GM23338 (cell line): ENCODE measurements at places on chromosomes 3 and 15. TPM values are rescaled to one million over a fixed set of nuclear protein-coding genes. Genes with fewer than 3 reads are reported as not detected.

DNA sequence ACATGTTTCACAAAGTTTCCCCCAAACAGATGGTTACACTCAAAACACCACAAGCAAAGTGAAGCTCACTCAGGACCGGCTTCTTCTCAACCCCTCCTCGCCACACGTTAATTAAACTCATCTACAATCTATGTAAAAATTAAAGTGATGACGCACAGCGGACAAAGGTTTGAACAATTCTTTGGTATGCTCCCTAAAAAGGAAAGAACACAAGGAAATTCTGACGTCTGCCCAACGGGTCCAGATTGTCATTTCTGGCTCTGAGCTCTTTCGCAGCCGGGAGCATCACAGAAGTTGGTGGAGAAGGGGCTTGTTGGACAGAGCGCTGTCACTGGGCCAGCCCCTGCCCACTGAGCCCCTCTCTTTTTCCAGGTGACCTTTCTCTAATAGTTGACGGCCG is 173.7 kb upstream of the CHRNA7 start:
- H3K27me3 ChIP-seq = no peaks in the 10 kb centered on the region
- no peaks in the 10 kb centered on the region for H3K36me3 ChIP-seq
- H3K4me1 ChIP-seq = no peaks in the 10 kb centered on the region
- no peak for DNase-seq
- no peak overlapping the region for H3K4me3 ChIP-seq

TMEM62 gene
- 2.2 and 3.4 TPM in 2 replicates for polyA plus RNA-seq

DNA sequence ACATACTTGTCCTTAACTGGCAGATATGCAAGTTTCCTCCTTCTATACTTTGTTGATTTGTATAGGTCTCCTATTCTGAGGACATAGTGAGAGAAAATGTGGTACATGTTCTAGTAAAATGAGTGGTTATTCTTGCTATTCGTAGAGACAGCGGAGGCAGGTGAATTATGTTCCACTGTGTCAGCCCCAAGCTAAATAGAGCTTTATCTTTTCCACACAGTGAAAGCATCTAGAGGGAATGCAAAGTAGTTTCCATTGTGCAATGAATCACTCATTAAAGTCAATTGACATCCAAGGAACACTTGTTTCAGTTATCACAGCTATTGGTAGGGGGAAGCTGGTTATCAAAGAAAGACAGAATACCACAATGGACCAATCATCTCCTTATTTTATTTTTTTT is 262.4 kb downstream of the NLGN1 start:
- H3K4me3 ChIP-seq = no peak overlapping the region
- DNase-seq = no peak
- H3K27ac ChIP-seq = no peak overlapping the region
- peaks cover 5% of the 10 kb centered on the region for H3K4me1 ChIP-seq

- H3K4me1 ChIP-seq = peaks cover 4% of the 10 kb centered on the region; the same call in 1 of the 2 replicates
- DNase-seq = no peak
Measured at GRCh38 chr3:172279191-172279640, 169.0 kb downstream of the GHSR start.

DNA sequence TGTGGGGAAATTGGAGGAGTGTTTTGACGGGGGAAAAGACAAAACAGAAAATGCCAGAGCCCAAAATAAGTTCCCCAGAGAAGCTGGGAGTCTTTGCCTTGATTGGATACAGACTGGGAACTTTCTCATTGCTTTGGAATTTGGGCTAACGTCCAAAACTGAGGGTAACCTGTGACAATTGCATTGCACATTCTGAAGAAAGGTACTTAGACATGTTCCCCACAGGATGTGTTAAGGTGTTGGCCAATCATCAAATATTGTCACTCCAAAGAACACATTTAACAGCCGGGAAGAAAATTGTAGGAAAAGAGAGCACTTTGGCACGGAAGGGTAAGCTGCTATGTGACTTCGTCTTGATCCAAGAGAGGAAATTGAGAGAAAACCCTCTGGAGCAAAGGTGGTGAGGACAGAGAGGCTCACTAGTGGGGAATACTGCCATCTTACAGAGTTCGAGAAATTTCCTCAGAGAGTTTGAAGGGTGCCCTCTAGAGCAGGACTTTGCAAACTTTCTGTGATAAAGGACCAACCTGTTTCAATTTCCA is 619.5 kb upstream of the TBL1XR1 start:
- H3K36me3 ChIP-seq = no peaks in the 10 kb centered on the region
- DNase-seq = no peak
- no peaks in the 10 kb centered on the region for H3K4me1 ChIP-seq
- H3K27ac ChIP-seq = no peak overlapping the region
- no peak overlapping the region for H3K4me3 ChIP-seq

SNTN gene
- 0.70 TPM in 1 of 2 replicates, not detected in the other for polyA plus RNA-seq

- H3K27ac ChIP-seq = no peak overlapping the region
- DNase-seq = peak; percentile 90
- no peak overlapping the region for H3K4me3 ChIP-seq
Measured at GRCh38 chr15:45205192-45205591, 17.4 kb upstream of the SHF start.

TPRG1 gene
- polyA plus RNA-seq = 0.26 and 0.74 TPM in 2 replicates

- H3K27ac ChIP-seq = no peak overlapping the region
- peak; percentile 90 for DNase-seq
- no peaks in the 10 kb centered on the region for H3K36me3 ChIP-seq
- H3K4me3 ChIP-seq = no peak overlapping the region
- no peaks in the 10 kb centered on the region for H3K27me3 ChIP-seq
- H3K4me1 ChIP-seq = no peaks in the 10 kb centered on the region
Measured at GRCh38 chr3:11944052-11944673, 60.0 kb upstream of the SYN2 start.

- no peaks in the 10 kb centered on the region for H3K36me3 ChIP-seq
- peaks cover 3% of the 10 kb centered on the region; the same call in 1 of the 2 replicates for H3K4me1 ChIP-seq
- H3K27ac ChIP-seq = no peak overlapping the region
- peak; percentile 94 for DNase-seq
Measured at GRCh38 chr15:85865070-85865684, 70.5 kb upstream of the KLHL25 start.

GRCh38 chr3:29977360-29977759 is 629.0 kb upstream of the TGFBR2 start:
- peaks cover 24% of the 10 kb centered on the region for H3K4me1 ChIP-seq
- H3K36me3 ChIP-seq = no peaks in the 10 kb centered on the region
- no peak for DNase-seq
- H3K4me3 ChIP-seq = no peak overlapping the region
- no peak overlapping the region for H3K27ac ChIP-seq
- no peaks in the 10 kb centered on the region for H3K27me3 ChIP-seq

DNA sequence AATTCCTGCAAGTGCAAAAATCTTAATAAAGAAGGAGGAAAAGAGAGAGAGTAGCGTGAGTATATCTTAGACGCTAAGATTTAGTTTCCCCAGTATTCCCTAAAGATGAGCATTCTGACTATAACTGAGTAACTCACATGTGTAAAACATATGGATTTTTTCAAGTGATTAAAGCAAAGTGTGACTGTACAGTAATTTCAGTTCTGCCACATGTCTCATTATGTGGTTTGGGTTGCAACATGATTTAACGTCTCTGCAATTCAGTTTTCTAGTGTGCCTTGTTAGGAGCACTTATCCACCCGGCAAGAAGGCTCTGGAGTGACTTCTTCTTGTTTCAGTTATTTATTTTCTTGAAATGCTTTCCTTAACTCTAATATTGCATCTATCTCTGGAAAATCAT is 514.1 kb downstream of the ROBO1 start:
- H3K27ac ChIP-seq = no peak overlapping the region
- H3K36me3 ChIP-seq = no peaks in the 10 kb centered on the region
- no peaks in the 10 kb centered on the region for H3K27me3 ChIP-seq
- no peak overlapping the region for H3K4me3 ChIP-seq

GCSAM gene
- 0.73 and 0.86 TPM in 2 replicates for polyA plus RNA-seq

DNA sequence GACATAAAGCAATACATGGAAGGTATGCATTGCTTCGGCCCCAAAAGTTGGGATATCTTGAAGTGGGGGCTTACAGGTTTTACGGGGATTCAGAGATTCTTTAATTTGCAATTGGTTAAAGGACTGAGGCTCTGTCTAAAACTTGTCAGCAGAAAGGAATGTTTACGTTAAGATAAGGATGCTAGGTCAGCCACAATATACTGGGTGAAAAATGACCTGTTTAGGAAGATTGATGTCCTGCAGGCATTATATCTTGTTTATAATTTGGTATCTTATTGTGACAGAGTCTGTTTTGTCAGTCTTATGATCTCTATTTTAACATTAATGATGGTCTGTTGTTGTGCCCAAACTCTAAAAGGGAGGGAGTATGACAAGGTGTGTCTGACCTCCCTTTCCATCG is 15.3 kb upstream of the CCNDBP1 start:
- peaks cover 5% of the 10 kb centered on the region; the same call in 1 of the 2 replicates for H3K4me1 ChIP-seq
- DNase-seq = no peak
- H3K27me3 ChIP-seq = no peaks in the 10 kb centered on the region
- H3K36me3 ChIP-seq = peaks cover 12% of the 10 kb centered on the region

DNA sequence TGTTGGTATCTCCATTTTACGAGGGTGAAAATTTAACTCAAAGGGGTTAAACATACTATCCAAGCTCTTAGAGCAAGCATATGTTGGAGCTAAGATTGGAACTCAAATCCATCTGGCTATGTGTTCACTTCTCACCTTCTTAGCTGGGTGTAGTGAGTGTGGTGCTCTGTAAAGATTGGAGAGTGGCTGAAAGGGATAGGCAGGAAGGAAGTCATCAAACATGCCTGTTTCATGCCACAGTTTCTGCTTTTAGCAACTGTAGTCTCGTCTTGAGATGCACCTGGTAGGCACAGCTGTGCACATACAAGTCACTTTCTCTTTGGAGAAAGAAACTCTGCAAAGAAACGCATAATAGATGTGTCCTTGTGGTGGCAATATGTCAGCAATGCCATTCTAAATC is 189.1 kb upstream of the MDFIC2 start:
- no peak overlapping the region for H3K27ac ChIP-seq
- H3K4me1 ChIP-seq = peaks cover 9% of the 10 kb centered on the region; the same call in 1 of the 2 replicates
- no peaks in the 10 kb centered on the region for H3K27me3 ChIP-seq
- H3K36me3 ChIP-seq = no peaks in the 10 kb centered on the region
- H3K4me3 ChIP-seq = no peak overlapping the region
- DNase-seq = no peak

DNA sequence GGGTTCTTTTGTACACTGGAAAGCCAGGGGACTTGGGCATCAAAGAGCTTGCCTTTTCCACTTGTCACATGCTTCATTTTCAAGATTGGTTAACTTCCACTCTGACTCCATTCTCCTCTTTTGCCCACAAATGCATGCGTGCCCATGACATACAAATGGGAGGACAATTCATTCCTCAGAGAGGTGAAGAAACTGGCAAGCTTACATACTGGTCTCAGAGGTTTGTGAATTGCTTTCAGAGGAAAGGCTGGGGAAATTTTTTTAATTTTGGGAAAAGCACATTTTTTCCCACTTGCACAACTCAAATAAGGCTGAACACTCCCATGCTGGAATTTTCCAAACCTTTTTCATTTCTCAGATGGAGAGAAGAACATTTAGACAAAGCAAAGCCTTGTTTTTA is 20.9 kb upstream of the AMOTL2 start:
- H3K4me3 ChIP-seq = no peak overlapping the region
- no peaks in the 10 kb centered on the region for H3K36me3 ChIP-seq
- no peak overlapping the region for H3K27ac ChIP-seq
- H3K4me1 ChIP-seq = no peaks in the 10 kb centered on the region
- H3K27me3 ChIP-seq = no peaks in the 10 kb centered on the region
- DNase-seq = no peak

DNA sequence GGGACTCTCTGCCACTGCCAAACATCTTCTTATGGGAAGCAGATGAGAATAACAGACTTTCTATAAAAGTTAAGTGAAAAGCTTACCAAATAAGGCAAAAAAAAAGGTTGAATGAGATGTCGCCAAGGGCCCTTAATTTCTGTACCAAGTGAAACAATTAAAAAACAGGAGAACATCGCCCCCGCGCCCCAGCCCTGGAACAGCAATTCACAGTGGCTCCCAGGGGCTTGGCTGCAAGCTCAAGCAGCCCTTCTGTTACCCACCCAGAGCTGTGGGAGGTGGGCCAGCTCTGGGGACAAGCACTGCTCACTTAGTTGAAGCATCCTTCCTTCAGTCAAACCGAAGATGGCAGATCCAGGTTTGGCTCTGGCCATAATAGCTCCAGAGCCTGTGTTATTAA is 208.0 kb downstream of the ERC2 start:
- H3K4me3 ChIP-seq = no peak overlapping the region
- peaks cover 4% of the 10 kb centered on the region; the same call in 1 of the 2 replicates for H3K4me1 ChIP-seq
- 0 out of 2 replicates have a peak, but pooled peaks cover 4% of the 10 kb centered on the region for H3K36me3 ChIP-seq
- no peaks in the 10 kb centered on the region for H3K27me3 ChIP-seq
- peak; percentile 34 for DNase-seq
- no peak overlapping the region for H3K27ac ChIP-seq

DNA sequence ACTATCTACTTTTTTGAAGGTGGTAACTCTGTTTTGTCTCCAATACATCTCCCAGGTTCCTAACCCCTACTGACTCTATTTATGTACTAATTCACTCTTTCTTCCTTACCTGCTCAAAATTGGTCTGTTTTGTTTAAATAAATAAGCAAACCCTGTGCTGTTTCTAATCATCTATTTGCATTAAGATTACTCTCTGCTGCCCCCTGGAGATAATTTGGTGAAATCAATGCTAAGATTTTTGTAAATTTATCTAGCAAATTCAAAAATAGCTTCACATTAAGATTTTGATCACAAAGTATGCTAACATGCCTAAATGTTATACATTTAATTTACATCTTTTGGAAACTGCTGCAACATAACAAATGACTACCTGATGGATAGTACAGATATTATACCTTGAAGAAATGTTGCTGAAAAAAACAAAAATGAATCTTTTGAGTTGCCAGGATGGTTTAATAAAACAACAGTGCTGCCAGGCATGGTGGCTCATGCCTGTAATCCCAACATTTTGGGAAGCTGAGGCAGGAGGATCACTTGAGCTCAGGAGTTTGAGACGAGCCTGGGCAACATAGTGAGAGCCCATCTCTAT is 4.4 kb upstream of the CD200R1 start:
- DNase-seq = peak; percentile 68
- H3K27me3 ChIP-seq = no peaks in the 10 kb centered on the region
- H3K4me1 ChIP-seq = no peaks in the 10 kb centered on the region
- no peaks in the 10 kb centered on the region for H3K36me3 ChIP-seq
- no peak overlapping the region for H3K27ac ChIP-seq

SHC4 gene
- 0.32 and 0.38 TPM in 2 replicates for polyA plus RNA-seq

WDR72 gene
- polyA plus RNA-seq = 0.56 and 0.99 TPM in 2 replicates

- H3K4me3 ChIP-seq = no peak overlapping the region
- no peak overlapping the region for H3K27ac ChIP-seq
- H3K4me1 ChIP-seq = no peaks in the 10 kb centered on the region; the same call in 1 of the 2 replicates
- DNase-seq = no peak
Measured at GRCh38 chr3:110789315-110789714, 282.3 kb upstream of the NECTIN3 start.

CLDN1 gene
- 2.5 and 2.7 TPM in 2 replicates for polyA plus RNA-seq

DNA sequence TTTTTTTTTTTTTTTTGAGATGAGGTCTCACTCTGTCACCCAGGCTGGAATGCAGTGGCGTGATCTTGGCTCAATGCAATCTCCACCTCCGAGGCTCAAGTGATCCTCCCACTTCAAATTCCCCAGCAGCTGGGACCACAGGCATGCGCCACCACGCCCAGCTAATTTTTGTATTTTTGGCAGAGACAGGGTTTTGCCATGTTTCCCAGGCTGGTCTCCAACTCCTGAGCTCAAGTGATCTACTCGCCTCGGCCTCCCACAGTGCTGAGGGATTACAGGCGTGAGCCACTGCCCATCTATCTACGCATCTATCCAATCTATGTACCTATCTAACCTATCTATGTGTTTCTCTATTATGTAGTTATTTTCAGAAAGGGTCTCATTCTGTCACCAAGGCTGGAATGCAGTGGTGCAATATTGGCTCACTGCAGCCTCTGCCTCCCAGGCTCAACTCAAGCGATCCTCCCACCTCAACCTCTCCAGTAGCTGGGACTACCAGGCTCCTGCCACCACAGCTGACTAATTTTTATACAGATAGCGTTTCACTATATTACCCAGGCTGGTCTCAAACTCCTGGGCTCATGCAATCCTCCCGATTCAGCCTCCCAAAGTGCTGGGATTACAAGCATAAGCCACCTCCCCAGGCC is 20.2 kb upstream of the GPX1 start:
- H3K4me1 ChIP-seq = 0 out of 2 replicates have a peak, but pooled peaks cover 3% of the 10 kb centered on the region
- no peak overlapping the region for H3K4me3 ChIP-seq
